ENCODE measurements at places on chromosomes 4 and X.

DNA sequence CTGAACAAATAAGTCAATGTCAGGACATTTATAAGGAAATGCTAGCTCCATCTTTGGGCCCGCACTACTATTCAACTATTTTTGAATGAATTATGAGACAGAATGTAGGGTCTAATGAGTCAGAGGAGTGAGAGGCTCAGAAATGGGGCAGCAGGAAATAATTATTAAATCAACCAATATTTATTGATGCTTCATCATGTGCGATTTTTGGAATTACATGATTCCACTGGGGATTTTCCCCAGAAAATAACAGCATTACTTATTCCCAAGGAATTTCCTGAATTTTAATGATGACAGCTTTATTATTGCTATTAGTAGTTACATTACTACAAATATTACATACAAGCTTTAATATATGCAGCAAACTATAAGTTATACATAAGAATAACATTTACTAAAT lies 49.3 kb upstream of the PHF8 start:
- peak; percentile 66 for DNase-seq

DNA sequence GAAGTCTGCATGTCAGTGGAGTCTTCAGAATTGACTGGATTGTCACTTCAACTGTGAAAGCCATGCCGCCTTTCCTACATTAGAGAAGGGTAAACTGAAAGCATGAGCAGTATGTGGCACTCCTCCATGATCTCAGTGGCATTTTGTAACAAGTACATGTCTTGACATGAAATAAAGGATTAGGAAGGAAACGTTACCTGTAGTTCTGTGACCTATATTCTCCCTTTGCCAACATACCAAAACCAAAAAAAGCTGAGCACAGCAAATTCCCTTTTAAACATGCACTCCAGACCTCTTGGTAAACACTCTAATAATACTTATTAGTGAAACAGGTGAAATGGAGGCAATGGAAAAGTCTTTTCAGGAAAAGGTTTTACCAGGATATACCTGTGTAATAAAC lies 344.2 kb downstream of the GRIA2 start:
- DNase-seq = no peak

GRCh38 chr4:102362922-102363432 lies 17.7 kb upstream of the SLC39A8 start:
- no peak for DNase-seq

GRCh38 chr4:153549405-153549804 lies 83.2 kb downstream of the TMEM131L start:
- no peak for DNase-seq

- peak; percentile 48 for DNase-seq
Observed at GRCh38 chrX:154516656-154517100, 646 bp upstream of the FAM3A start.

DNA sequence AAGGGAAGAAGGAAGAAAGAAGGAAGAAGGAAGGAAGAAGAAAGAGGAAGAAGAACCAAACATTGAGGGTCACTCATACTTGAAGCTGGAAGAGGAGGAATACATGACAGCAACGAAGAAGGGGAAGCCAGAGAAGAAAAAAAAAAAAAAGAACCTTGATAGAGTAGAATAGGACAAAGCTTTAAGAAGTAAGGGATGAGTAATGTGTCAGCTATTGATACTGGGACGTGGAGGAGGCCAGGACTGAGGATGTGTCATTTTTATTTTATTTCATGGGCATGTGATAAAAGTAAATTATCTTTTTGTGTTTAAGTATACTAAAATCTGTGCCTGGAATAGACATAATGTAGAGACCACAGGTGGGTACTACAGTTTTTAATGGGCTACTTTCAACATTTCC lies 6.4 kb downstream of the EDA2R start:
- peak; percentile 44 for DNase-seq

GRCh38 chr4:82780752-82781231 lies 17.8 kb downstream of the SCD5 start:
- DNase-seq = peak; percentile 68

GRCh38 chr4:71415491-71415890 lies 76.7 kb downstream of the SLC4A4 start:
- DNase-seq = peak; percentile 69

DNA sequence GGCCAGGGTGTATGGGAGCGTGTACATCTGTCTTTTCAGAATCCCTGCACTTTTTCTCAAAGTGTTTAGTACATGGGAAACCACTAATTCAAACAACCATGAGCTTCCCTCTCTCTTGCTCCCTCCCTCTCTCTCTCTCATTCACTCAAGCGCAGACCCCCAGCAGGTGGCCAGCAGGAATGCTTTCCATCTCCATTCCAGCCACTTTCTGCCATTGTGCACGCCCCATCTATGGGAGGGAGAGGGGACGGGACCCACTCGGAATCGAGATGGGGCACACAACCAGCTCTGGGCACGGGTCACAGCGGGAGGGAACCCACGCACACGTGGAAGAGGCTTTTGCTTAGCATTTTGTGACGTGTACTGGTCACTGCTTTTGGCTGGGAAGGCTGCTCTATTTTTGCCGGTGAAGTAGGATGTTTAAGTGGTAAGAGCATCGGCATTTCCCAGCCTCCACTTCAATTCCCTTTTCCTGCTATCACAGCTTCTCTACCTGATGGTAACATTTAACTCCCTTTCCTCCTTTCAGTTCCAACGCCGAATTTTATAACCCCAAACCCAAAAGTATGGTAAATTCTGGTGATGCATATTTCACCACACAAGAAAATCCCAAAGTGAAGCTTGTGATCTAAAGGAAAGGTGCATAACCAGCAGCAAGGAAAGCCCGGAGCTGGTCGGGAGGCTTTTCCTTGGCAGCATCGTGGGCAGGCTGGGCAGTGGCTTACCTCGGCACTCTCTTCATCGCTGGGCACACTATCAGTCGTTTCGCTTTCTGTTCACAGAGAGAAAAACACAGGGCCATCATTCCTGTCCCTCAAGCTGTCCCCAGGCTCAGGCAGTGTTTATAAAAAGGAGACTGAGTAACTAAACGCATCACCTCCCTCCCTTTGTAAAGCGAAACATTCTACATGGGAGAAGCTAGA lies 84.1 kb downstream of the IRF2 start:
- DNase-seq = no peak

GRCh38 chr4:6460876-6461275 lies 11.5 kb downstream of the PPP2R2C start:
- no peak for DNase-seq

DNA sequence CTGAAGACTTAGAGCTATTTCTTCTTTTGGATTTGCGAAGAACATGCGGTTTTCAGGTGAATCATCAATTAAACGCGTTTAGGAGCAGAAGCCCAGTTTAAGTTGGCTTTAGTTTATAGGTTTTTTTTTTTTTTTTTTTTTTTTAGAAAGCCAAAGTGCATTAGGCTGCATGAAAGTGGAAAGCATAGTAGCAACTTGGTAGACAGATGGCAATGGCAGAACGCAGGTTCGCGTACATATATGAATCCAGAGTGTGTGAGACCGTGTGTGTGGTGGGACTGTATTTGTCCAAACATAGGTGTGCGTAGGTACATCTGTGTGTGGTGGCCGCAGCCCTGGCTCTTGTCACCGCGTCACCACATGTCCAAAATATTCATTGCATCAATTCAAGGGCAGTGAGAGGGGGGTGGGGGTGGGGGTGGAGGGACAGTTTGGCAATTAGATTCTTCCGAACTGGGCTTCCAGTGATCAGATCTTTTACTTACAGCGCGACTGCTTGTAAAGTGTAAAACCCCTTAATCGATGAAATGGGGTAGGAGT lies 901 bp downstream of the JADE1 start:
- no peak for DNase-seq

GRCh38 chrX:7179446-7179845 lies 31.5 kb upstream of the PUDP start:
- DNase-seq = no peak

- DNase-seq = no peak
Observed at GRCh38 chr4:149047368-149047767, 605.2 kb upstream of the NR3C2 start.

Data from fibroblast of skin of right quadriceps (primary cell).